IMR-90 (cell line): ENCODE measurements at places on chromosomes 2 and 18. TPM values are rescaled to one million over a fixed set of nuclear protein-coding genes. Genes with fewer than 3 reads are reported as not detected.

DNA sequence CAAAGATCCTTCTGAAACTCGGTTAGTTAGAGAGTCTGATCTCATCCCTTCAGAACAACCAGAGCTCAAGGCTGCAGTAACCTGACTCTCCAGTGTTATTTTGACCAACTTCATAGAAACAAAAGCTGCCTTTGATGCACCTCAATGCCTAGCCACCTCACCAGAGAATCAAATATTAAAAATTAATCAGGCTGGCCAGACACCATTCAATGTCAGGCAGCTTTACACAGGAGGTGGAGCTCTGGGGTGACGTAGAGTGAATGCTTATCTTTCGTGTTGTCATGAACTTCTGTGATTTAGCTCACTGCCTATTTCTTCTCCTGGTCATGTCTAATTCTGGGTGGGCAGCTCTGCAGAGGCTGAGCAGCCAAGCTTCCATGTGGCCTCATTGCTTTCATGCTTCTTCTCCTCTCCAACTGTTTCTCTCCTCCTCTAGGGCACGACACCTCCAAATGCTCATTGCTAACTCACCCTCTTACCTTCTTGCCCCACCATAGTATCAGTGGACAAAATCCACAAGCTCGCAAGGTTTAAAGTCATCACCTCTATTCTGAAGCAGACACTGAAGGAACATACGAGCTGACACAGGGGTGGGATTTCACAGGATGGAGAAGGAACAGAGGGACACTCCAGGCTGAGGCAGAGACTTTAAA is 39.4 kb downstream of the AAK1 start:
- DNase-seq, result peak; percentile 33

- no peak for DNase-seq
Observed at GRCh38 chr2:235789552-235789951, 295.7 kb downstream of the AGAP1 start.

Gene ACMSD
- not detected in 2 replicates for polyA plus RNA-seq

GRCh38 chr18:76475450-76476194 is 19.4 kb downstream of the ZNF516 start:
- DNase-seq, result no peak

GRCh38 chr2:235520787-235521186 is 26.9 kb downstream of the AGAP1 start:
- DNase-seq, result no peak

GRCh38 chr2:60509066-60509465 is 44.4 kb downstream of the BCL11A start:
- DNase-seq, result no peak
